Trophoblast cell (in vitro differentiated cells and primary cell): ENCODE measurements at places on chromosomes 4 and X.
A peak's percentile ranks its signal among the peaks of the same experiment; 100 is the strongest.

DNA sequence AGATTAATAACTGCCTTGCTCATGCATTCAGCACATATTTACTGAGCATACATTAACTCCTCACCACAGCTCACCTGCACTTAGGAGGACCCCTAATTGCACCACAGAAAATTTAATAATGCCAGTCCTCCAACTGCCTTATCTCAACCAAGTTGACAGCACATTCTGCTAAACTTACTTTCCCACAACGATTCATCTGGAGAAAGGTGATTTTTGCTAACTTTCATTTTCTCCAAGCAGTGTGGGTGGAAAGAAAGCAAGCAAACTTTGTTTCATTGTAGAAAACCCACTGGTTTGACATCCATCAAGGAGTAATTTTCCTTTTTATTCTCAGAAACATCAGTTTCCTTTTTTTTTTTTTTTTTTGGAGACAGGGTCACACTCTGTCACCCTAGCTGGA is 49.1 kb downstream of the RASGEF1B start:
- no peak for DNase-seq

GRCh38 chr4:54440394-54441136 is 211.5 kb downstream of the PDGFRA start:
- DNase-seq = peak; percentile 4

DNA sequence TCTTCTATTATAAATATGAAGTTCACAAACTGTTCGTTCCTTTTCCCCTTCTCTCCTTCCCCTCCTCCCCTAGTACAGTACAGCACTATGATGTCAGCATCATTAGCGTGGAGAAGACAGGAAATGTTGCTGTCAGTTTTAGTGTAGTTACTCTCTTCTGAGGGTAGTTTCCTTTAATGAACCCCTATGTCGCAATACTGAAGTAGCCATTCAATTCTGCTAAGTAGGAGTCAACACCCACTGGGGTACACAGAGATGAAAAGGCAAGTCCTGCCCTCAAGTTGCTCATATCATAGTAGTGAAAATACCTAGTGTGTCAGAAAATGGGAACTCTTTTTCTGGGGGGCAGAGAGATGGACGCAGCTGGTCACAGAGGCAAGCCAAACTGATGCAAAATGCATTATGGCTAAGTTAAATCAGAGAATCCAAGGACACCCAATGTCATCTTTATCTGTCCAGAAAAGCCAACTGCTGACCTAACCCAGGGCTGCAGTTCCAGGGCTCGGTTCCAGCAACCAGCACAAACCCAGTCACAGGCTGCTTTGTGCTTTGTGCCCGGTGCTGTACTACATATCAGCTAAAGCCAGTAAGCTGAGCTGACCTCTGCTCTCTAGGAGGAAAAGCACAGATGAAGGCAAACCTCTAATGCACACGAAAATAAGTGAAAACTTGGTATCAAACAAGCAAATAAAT is 31.5 kb downstream of the GRIA3 start:
- DNase-seq = no peak

GRCh38 chrX:100445593-100445992 is 35.5 kb upstream of the PCDH19 start:
- DNase-seq = no peak

- no peak for DNase-seq
These were observed 132.8 kb downstream of the KCNIP4 start for GRCh38 chr4:21815651-21816377.

DNA sequence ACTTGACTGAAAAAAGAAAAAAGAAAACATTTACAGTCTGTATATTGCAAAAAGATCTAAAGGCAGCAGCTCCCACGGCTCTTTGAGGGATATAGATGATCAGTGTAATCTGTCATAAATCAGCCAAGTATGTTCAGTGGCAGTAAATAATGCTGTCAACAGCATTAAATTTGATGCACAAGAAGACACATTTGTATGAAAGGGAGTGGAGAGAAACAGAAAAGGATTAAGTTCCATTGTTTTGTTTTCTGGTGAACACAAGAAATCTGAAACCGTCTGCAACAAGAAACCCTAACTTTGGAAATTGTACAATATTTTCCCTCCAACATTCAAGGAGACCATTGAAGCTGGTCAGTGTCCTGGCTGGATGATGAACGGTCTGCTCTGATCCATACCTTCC is 27.6 kb upstream of the C1QTNF7 start:
- no peak for DNase-seq

DNA sequence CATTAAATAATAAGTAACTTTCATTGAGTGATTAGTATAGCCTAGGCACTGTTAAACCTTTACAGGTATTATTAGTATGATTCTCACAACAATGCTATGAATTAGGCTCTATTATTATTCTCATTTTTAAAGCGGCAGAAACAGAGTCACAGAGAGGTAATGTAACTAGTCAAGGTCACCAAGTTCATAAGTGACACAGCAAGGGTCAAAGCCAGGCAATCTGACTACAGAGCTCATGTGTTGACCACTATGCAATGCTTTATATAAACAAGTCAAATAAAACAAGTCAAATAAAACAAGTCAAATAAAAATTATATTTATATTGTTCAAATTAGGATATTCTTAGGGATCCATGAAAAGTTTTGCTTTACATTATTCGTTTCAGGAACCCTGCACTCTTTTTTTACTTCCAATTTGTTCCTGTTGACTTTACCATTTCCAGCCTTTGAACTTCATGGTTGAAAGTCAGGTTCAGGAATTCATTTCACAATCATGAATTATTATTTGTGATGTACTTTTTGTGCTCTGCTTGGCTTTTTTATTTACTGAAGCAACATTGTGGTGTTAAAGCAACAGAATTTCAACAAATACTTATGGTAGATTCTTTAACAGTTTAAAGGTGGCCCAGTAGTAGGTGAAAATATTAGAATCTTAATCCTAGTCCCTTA is 18.0 kb upstream of the ZC4H2 start:
- no peak for DNase-seq

DNA sequence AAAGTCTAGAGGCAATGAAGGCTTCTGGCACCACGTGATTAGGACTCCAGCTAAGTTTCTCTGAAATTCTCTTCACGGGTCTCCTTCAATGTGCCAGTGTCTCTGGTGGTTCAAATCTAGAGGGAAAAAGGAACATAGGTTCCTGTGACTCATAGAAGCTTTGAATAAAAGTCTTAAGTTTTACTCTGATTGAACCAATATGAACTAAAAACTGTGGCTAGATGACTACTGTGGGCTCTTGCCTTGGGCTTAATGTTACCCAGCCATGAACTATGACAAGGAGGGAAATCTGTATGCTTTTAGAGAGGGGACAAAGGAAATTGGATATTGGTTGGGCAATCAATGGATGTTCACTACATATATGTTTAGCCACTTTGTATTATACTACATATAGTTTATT is 49.9 kb upstream of the TEX13D start:
- no peak for DNase-seq

- DNase-seq = no peak
These were observed 75.5 kb downstream of the PABPC4L start for GRCh38 chr4:134126000-134126560.

DNA sequence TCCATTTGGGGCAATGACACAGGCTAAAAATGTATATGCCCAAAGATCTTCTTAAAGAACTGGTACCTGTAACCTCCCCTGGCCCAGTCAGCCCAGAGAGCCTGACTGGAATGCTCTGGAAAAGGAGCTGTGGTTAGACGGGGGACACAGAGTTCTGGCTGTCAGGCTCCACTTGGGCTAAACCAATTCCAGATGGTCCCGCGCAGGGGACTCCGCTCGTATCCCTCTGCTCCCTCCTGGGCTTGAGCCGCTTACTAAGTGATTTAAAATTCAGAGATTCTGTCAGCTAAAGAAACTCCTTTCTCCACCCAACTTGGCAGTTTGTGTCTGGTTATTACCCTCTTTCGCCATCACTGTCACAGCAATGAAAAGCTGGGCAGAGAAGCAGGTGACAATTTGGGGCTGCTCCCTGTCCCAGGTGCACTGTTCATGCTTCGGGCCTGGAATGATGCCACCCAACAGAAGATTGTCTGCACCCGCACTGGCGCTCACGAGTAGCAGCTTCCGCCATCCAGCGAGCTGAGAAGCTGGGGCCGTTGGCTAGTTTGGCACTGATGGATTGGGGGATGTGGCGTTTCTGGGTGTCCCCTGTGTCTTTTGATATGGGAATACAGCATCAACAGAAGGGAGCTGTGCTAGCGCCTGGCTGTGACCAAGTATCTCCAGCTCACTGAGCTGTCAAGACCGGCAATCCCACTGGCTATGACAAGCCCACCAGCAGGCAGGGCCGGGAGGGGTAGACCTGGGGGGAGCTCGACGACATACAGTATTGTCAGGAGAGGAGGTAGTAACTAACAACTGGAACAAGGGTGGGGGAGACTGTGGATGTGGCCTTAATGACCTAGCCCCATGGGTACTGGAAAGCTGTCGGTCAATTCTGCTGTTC is 6.7 kb upstream of the IRAK1 start:
- no peak for DNase-seq

GRCh38 chr4:77880784-77881183 is 18.2 kb downstream of the MRPL1 start:
- peak; percentile 75 for DNase-seq

DNA sequence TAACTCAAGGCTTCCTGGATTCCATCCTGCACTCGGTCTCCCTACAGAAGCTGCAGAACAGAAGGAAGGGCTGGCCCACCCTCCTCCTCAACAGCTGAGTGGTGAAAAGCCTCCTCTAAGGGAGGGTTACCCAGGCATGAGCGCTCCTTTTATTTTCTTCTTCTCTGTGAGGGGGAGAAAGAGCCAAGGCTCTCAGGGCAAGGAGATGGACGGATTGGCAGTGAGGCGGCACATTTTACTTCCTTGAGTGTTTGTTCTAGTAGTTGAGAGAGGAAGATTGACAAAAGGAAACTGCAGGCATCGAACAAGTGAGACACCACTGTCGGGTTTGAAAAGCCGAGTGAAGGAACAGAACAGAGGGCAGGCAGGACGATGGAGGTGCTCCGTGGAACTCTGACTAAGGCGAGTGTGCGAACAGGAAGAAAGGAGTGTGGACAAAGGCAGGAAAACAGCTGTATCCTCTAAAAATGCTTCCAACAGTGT is 38.4 kb upstream of the STS start:
- DNase-seq = no peak

GRCh38 chr4:129929052-129929451 is 833.1 kb downstream of the C4orf33 start:
- no peak for DNase-seq

- no peak for DNase-seq
These were observed 107.8 kb downstream of the CCSER1 start for GRCh38 chr4:90234916-90235547.

GRCh38 chr4:171813526-171814250 is 484 bp downstream of the GALNTL6 start:
- DNase-seq = no peak

DNA sequence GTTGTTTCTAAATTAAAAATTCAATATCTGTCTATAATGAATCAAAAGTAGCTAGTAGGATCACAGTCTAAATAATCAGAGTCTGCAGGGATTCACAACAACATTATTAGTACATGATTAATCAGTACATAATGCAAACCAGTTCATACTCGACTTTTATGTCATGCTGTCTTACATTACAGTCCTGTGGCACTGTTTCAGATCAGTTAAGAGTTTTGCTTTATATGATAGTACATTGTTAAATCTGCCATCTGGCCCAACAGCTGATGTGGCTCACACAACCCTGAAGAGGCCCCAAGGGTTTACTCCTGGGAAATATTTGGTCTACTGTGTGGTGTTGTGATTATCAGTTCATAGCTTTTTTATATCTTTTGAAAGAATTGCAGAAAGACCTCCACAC is 247.1 kb upstream of the ETNPPL start:
- no peak for DNase-seq

GRCh38 chr4:158111241-158111640 is 61.6 kb downstream of the GASK1B start:
- no peak for DNase-seq

GRCh38 chrX:120274958-120275357 is 24.3 kb downstream of the ZBTB33 start:
- DNase-seq = no peak

- no peak for DNase-seq
These were observed 69.6 kb downstream of the AGTR2 start for GRCh38 chrX:116239944-116240840.

DNA sequence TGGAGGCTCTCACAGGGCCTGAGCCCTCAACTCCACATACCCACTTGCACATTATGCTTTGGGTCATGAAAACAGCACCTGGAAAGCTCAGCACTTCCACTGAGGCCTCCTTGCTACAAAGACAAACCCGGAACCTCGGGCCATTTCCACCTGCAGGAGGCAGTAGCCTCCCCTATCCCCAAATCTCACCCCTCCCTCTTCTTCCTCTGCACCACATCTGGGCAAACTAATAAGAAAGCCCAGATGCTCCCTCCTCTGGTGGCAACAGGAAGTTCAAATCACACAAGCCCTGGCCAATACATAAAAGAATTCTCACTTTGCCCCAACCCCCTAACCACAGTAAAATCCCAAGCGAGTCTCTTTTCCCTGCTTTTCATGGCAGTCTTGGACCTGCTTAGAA is 136.4 kb downstream of the MAPK10 start:
- peak; percentile 36 for DNase-seq

DNA sequence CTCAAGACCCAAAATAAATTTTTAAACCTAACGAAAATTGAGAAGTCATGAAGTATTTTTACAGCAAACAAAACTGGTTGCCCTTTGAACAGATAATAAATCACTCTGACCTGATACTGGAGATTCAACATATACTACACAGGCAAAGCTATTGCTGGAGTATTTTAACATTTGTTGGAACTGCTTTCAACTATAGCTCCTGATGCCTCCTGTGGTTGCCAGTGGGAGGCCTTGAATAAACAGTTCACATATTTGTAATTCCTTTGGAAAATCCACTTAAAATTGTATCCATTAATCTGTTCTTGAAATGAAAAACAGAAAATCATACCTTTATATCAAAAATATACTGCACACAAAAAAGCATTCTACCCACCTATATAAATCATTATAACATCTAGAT is 605.1 kb downstream of the KCTD8 start:
- no peak for DNase-seq

DNA sequence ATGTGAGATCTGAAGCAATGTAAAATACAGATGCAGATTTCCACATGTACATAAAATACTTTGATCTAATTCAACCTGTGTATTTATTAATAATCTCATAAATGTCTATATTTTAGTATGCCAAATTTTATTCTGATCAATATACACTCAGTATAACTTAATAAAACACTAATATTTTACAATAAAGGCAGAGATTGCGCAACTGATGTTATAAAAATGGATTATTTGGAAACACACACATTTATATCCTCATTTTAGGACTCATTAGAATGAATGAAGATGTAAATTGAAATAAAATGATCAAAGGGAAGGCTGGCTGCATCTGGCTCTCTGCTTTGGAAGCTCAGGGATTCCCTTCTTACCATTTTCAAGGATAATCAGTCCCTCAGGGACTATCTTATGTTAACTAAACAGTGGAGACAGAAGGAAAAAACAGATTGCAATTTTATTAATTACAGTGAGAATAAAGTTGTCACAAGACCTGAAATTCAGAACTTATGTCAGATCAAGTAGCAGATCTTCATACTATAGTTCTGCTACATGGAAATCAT is 900.9 kb upstream of the EPHA5 start:
- no peak for DNase-seq

DNA sequence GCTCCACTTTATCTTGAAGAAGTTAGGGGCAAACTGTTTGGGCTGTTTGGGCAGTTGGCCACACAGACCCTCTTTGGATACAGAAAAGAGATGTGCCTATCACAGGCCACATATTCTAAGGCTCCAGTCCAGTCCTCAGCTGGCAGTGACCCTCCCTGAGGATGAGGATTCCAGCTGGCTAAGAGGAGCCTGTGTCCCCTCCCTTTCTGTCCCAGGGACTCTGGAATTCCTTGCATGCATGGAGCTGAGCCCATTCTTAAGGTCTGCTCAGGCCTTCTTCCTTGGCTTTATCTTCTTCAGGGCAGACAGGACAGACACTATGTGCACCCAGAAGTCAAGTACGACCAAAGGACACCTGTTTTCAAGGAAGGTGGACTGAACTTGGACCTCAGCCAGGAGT is 23.8 kb upstream of the GK2 start:
- no peak for DNase-seq
